Stimulated activated CD8-positive, alpha-beta memory T cell treated with anti-CD3 and anti-CD28 coated beads, Interleukin-7, amount 100 ng/mL, for 4 hours (primary cell): ENCODE measurements at places on chromosomes 1 and 21.

DNA sequence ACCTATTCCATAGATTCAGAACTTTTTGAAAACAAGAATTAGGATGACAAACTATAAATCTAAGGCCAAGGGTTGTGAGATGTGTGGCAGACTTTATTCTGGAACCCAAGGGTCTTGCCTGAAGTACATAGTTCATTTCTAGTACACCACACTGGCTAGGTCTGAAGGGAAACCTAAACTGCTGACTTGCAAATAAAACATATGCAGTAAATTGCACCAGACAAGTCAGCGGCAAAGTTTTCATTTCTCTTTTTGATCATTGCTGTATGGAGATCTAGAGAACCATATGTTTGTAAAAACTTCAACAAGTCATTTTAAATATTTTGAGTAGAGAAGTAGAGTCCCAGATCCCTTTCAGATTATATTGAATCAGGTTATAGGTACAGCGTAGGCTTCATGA, 43.9 kb downstream of the TNFSF4 start:
- no peak for DNase-seq

- no peak for DNase-seq
Measured at GRCh38 chr1:47809301-47810084, 187.7 kb downstream of the TRABD2B start.

GRCh38 chr1:157932069-157932468, 61.4 kb upstream of the KIRREL1 start:
- no peak for DNase-seq

GRCh38 chr1:10502206-10502605, 27.5 kb downstream of the PEX14 start:
- no peak for DNase-seq

- no peak for DNase-seq
Measured at GRCh38 chr1:197683895-197684553, 91.3 kb downstream of the DENND1B start.
